Activated CD8-positive, alpha-beta T cell treated with anti-CD3 and anti-CD28 coated beads, Interleukin-2, amount 10 ng/mL, durations not matched to agents 7 days and 5 days (primary cell): ENCODE measurements at places on chromosomes 3 and 15. TPM values are rescaled to one million over a fixed set of nuclear protein-coding genes. Genes with fewer than 3 reads are reported as not detected.

GRCh38 chr3:66592016-66592761 is 91.4 kb upstream of the LRIG1 start:
- H3K4me3 ChIP-seq, result no peak overlapping the region
- no peak overlapping the region for H3K27ac ChIP-seq
- H3K4me1 ChIP-seq, result no peaks in the 10 kb centered on the region
- H3K36me3 ChIP-seq, result no peaks in the 10 kb centered on the region

DNA sequence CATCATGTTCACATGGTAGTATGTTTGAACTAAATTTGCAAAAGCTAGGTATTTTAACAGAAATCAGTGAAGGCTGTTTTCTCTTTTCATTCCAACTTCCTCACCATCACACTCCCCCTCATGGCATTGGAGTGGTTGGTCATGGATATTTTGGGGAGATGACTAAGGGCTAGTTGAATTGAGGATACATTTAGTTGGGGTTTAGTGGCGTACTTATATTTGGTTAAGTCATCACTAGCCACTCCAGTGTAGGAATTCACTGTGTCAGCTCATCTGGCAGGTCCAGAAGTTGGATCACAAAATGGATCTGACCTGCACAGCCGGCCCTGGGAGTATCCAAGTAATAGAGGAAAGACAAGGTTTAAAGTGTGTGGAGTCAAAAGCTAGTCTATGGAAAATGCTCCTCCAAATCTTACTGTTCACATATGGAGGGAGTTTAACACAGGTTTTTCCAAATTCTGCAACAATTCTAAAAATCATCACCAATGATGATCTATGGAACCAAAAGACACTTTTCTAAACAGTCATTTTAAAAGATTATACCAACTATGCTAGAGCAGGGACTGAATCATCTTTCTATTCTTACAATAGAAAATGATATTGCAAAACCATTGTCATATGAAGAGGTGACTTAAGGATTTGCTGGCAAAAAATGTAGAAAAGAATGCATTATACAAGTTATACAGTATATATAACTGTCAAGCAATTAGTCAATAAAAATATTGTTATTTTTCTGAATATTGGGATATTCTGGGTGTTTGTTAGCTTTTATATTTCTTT is 247.8 kb upstream of the PEX5L start:
- no peaks in the 10 kb centered on the region for H3K36me3 ChIP-seq
- no peak overlapping the region for H3K4me3 ChIP-seq
- no peak for DNase-seq
- no peaks in the 10 kb centered on the region for H3K27me3 ChIP-seq
- H3K4me1 ChIP-seq, result no peaks in the 10 kb centered on the region

DNA sequence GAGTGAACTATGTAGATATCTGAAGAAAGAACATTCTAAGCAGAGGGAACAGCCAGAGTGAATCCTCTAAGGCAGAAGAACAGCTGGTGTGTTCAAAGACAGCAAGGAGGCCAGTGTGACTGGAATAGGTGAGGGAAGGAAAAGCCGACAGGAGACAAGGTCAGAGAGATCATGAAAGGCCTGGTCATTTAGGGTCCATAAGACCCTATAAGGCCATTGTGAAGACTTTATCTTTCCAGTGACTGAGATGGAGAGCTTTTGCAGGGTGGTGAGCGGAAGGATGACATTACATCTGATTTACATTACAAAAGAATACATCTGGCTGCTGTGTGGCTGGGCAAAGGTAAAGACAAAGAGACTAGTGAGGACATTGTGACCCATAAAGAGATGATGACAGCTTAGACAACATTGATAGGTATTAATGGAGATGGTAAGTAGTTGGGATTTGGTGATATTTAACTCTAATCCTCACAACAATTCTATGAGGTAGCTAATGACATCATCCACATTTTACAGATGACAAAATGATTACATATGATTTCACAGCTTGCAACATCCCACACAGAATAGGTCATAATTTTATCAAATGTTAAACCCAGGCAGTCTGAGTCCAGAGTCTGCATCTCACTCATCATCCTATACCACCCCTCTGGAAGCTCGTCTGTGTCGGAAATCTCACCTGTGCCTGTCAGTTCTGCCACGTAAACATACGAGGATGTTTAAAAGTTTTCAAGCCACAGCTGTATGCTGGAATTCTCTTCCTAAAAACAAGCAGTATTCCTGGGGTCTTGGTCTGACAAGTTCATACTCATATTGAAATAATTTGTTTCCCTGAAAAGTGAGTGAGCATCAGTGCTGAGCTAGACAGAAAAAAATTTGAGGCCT is 70.2 kb upstream of the PIK3R4 start:
- H3K27ac ChIP-seq, result no peak overlapping the region
- H3K4me3 ChIP-seq, result no peak overlapping the region
- H3K4me1 ChIP-seq, result no peaks in the 10 kb centered on the region
- H3K27me3 ChIP-seq, result peaks cover 7% of the 10 kb centered on the region
- no peaks in the 10 kb centered on the region for H3K36me3 ChIP-seq

GRCh38 chr3:48532271-48532976 is 24.2 kb downstream of the PFKFB4 start:
- peaks cover 10% of the 10 kb centered on the region for H3K4me1 ChIP-seq
- no peak overlapping the region for H3K4me3 ChIP-seq
- H3K27ac ChIP-seq, result no peak overlapping the region
- H3K27me3 ChIP-seq, result no peaks in the 10 kb centered on the region

DNA sequence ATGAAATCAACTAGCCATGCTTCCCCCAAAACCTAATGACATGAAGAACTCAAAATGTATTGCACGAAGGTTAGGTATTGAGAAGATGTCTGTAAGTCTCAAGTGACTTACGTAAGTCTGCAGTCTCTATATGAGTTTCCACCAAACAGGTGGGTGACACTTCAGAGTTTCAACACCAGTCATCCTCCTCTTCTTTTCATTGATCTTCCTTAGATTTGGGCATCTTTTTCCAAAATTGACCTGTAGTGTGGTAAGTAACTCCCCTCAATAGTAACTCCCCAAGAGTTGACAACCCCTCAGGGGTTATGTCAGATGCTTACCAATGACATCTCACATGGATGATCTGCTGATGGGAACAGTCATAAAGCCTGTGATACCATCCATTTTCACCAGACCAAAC is 46.1 kb downstream of the GPR176 start:
- peaks cover 25% of the 10 kb centered on the region for H3K27me3 ChIP-seq
- no peak overlapping the region for H3K27ac ChIP-seq
- no peaks in the 10 kb centered on the region for H3K4me1 ChIP-seq
- no peak for DNase-seq
- no peaks in the 10 kb centered on the region for H3K36me3 ChIP-seq

DNA sequence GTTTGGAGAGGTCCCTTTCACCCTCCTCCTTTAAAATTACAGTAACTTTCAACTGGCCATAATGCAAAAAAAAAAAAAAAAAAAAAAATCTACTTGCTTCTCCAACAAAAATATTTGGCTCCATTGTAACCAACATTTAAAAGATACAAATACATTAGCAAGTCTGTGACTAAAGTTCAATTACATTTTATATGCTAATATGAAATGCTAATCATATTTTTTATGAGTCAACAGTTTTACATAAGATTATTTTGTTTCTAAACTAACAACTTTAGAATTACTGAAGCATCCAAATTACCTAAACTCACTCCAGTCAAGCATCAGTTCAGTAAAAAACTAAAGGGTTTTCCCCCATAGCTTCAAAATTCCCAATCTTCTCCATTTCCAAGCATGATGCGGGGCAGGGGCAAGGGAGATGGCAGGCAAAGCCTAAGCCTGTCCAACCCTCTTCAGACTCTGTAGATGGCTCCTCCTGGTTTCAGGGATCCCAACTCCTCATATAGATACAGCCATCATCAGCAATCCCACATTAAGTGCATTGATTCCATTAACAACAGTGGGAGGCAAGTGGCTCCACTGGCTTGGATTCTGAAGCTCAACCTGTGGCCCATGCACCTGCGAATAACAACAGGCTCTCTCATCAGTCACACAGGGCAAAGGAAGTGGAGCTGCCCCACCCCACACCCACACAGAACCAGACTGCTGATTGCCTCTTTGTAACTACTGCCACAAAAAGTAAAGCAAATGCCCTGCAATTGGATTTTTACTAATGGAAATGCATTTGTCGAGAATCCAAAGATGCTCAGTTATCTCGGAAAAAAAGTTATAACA is 15.0 kb downstream of the SFMBT1 start:
- peak overlapping the region; percentile 23 for H3K27ac ChIP-seq
- H3K27me3 ChIP-seq, result no peaks in the 10 kb centered on the region
- H3K36me3 ChIP-seq, result peaks cover 2% of the 10 kb centered on the region
- DNase-seq, result peak; percentile 52
- H3K4me1 ChIP-seq, result peaks cover 25% of the 10 kb centered on the region

DNA sequence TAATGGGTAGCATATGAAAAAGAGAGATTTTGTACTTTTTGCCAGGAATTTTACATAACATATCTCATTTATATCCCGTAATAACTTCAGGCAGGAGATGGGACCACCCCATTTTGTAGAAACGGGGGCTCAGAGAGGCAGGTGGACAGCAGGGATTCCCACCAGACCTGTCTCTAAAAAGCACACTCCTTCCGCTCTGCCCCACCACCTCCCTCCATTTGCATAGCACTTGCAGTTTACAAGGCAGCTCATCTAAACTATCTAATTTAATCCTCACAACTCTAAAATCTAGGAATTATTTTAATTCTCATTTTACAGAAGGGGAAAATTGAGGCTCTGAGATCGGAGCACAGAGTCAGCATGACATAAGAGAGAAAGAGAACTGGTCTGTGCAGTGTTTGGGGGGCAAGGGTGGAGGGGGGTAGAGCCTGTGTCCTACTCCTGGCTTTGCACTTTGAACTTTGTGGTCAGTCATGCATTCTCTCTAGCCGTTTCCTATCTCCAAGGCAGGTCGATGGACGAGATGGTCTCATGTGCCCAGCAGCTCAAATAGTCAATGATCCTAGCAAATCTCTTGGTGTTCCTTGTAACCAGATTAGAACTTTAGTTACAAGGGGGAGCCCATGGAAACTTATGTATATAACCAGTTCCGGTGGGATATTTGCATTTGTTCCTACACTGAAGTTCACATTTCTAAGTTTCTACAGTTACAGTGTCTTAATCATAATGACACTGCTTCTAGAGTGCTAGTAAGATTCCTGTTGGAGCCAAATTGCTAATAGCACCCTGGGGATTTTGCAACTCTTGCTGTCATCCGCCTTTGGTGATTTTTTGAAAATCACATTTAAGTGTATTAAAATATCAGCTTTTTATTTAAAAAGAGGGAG is 18.6 kb downstream of the CRYGS start:
- H3K36me3 ChIP-seq, result peaks cover 1% of the 10 kb centered on the region
- H3K27me3 ChIP-seq, result no peaks in the 10 kb centered on the region
- no peak for DNase-seq
- peaks cover 24% of the 10 kb centered on the region for H3K4me1 ChIP-seq

- peak overlapping the region; percentile 48 for H3K27ac ChIP-seq
- H3K27me3 ChIP-seq, result no peaks in the 10 kb centered on the region
- peaks cover 42% of the 10 kb centered on the region for H3K4me1 ChIP-seq
- H3K4me3 ChIP-seq, result no peak overlapping the region
- DNase-seq, result peak; percentile 83
- H3K36me3 ChIP-seq, result no peaks in the 10 kb centered on the region
These were observed 130.2 kb upstream of the TPRG1 start for GRCh38 chr3:189041482-189042090.

The ARL6IP5 gene
- total RNA-seq, result 153 TPM

The ISLR gene
- total RNA-seq, result not detected

The RPL4 gene
- total RNA-seq, result 2,528 TPM

The CCDC39 gene
- not detected for total RNA-seq

The PLIN1 gene
- not detected for total RNA-seq

The CISH gene
- 380 TPM for total RNA-seq
